Type B pancreatic cell (in vitro differentiated cells): ENCODE measurements at places on chromosomes 3 and 15.

DNA sequence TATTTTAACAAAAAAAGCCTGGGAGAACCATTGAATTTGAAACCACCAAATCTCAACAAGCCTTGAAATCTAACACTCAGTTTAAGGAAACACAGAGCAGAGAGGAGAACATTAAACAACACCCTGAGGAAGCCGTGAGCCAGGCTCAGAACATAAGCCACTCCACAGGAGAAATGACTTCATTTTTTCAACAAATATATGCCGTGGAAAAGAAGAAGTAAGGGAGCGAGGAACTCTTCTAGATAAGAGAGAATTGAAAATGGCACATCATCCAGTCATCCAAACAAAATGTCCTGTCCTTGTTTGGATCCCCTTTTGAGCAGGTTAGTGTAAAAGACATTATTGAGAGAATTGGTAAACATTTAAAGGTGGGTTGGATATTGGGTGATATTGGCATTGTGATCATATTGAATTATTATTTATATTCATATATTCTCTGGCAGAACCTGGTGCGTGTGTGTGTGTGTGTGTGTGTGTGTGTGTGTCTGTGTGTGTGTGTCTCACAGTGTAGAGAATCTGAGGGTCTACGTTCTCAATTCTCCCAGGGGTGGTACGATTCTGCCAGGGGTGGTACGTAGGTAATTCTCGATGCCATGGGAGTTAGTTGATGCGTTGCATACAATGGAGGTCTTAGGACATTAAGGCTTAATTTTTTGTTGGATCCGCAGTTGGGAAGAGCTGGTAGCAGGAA, 94.4 kb downstream of the ST6GAL1 start:
- no peak for DNase-seq

DNA sequence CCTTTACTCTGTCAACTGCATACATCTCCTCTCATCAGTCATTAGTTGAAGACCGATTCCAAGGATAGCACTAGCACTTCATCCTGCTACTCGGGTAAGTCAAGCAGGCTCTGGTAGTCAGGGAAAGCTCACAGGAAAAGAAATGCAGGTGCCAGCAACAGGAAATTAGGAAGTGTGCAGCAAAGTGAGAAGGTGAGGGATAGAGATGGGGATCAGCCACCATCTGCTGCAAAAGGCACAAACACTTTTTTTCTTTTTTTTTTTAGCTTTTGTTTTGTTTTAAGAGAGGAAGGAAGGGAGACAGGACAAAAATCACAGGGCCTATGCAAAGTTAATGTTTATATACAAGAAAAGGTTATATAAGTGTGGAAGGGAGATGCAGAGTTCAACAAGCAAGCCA, 9.0 kb upstream of the BTLA start:
- no peak for DNase-seq

- no peak for DNase-seq
Observed at GRCh38 chr3:13689373-13690260, 140.7 kb downstream of the FBLN2 start.

DNA sequence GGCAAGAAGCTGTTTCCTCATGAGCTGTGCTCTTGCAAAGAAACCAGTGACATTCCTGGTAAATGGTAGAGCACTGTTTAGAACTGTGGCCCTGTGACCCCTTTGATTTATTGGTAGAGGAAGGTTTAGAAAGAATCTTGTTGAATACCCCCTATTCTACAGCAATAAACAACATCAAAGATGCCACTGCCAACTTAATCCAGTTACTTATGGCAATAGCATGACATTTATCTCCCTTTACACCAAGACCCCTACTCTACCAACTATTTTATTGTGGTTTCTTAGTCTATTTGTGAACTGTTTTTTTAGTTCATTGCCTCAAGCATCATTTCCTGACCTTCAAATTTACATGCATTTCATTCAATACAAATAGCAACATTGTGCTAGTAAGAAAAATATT, 288.6 kb downstream of the EPHA3 start:
- no peak for DNase-seq
